ENCODE measurements at places on chromosomes 3 and 15.

DNA sequence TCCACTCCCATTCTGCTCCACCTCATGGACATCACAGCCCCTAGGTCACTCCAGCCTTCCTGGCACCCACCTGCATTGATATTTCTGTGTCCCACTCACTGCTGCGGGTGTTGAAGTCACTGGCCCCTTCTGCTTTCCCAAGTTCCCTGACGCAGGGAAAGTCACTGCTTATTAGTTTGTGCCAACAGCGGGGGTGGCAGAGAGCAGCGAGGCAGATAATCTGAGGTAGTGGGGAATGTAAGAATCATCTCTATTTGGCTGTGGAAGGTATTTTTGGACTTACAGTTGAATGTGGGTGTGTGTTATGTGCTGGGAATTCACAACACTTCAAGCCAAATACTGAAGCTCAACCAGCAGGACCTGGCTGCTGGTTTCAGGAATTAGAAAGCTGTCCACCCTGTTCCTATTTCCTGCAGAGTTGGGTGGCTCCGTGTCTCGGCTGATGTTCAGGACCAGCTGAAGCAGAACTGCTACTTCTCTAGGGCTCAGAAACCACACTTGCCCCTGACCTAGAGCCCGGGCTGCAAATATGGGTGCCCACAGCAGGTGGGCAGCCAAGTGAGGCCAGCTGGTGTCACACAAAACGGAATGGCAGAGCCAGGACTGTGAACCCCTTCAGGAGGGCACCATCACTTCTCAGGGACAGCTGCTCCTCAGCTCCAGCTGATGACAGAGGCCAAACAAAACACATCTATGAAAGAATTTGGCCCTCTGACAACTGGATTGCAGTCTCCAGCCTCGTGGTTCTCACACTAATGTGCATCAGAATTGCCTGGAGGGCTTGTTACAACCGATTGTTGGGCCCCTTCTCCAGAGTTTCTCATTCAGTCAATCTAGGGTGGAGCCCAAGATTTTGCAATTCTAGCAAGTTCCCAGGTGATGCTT, 57.7 kb downstream of the SEMA5B start:
- no peak for DNase-seq

GRCh38 chr3:10234526-10235230, 13.6 kb upstream of the TATDN2 start:
- no peak for DNase-seq

GRCh38 chr3:129278966-129279906, 566 bp downstream of the HMCES start:
- DNase-seq: peak; percentile 39

- DNase-seq: no peak
Measured at GRCh38 chr3:183641882-183642281, 6.5 kb downstream of the KLHL24 start.

- no peak for DNase-seq
Measured at GRCh38 chr3:10447527-10448260, 57.7 kb downstream of the ATP2B2 start.

- no peak for DNase-seq
Measured at GRCh38 chr3:193207290-193208273, 33.4 kb upstream of the PLAAT1 start.

DNA sequence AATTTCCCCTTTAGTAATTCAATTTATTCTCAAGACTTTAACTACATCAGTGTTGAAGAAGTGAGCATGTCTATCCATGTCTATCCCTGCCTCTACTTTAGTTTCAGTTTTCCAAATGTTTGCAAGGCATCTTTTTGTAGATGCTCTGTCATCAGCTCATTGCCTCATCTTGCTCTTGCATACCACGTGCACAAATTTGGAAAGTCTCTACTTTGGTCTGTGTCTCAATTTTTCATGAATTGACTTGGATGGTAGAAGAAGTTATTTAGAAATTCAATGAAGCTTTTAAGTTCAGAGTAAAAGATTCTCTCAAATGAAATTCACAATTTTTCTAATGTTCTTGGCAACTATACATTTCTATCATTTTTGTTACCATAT, 55.3 kb downstream of the CLDN1 start:
- no peak for DNase-seq

GRCh38 chr3:52841211-52841980, 6.6 kb upstream of the MUSTN1 start:
- DNase-seq: no peak

- DNase-seq: no peak
Measured at GRCh38 chr3:28207000-28207733, 34.3 kb upstream of the CMC1 start.

DNA sequence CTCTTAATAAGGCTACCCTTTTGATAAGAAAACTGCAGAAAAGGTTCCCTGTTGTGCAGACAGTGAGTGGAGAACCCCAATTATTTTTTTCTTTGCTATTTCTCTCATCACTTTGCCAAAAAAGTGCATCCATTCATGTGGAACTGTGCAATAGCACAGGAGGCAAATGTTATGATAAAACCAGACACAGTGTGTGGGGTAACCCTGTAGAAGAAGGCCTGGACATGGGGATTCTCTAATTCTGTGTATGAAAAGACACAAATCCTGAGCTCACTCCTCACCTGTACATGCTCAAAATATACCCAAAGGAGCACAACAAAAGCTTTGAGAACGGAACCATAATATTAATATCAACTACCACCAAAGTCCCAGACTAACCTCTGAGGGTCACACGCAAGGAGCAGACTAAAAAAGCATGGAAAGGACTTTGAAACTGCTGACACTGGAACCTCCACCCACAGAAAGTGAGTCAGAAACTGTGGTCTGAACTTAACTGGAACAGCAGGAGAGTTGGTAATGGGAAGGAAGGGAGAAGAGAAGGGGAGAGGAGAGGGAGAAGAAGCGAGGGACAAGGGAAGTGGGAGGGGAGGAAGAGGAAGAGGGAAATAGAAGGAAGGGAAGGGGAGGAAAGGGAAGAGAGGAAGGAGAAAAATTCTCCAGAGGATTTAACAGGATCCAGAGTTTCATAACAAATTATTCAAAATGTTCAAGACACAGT, 299.9 kb downstream of the TBC1D5 start:
- DNase-seq: no peak

- DNase-seq: no peak
Measured at GRCh38 chr3:144162042-144162441, 190.4 kb downstream of the DIPK2A start.

DNA sequence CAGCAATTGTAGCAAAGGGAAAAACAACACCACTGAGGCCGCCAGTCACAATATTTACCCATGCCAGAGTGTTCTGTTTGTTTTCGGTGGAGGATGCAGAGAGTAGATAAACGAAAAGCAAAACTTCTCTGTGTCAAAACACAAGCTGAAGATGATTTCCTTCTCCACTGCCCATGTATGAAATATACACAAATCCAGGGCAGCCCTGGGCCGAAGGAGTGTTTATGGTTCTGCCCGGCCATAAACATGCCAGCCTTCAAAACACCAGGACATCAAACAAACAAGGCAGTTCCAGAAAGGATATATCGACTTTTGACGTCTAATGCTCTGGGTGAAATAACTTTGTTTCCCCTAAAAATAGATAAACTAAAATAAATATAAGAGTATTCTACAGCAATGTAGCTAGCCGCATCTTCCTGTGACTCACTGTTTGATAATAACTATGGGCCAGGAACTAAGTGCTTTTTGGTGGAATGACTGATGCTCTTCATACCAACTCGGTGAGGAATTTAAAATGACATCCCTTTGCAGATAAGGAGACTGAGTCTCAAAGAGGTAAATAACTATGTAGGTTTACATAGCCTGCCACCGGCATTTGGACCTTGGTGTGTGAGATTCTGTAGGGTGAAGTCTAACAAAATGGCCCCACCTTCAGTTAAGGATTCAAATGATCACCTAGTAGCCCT, 82.8 kb downstream of the MAGI1 start:
- DNase-seq: no peak

GRCh38 chr3:140251678-140252077, 316.7 kb downstream of the CLSTN2 start:
- no peak for DNase-seq

DNA sequence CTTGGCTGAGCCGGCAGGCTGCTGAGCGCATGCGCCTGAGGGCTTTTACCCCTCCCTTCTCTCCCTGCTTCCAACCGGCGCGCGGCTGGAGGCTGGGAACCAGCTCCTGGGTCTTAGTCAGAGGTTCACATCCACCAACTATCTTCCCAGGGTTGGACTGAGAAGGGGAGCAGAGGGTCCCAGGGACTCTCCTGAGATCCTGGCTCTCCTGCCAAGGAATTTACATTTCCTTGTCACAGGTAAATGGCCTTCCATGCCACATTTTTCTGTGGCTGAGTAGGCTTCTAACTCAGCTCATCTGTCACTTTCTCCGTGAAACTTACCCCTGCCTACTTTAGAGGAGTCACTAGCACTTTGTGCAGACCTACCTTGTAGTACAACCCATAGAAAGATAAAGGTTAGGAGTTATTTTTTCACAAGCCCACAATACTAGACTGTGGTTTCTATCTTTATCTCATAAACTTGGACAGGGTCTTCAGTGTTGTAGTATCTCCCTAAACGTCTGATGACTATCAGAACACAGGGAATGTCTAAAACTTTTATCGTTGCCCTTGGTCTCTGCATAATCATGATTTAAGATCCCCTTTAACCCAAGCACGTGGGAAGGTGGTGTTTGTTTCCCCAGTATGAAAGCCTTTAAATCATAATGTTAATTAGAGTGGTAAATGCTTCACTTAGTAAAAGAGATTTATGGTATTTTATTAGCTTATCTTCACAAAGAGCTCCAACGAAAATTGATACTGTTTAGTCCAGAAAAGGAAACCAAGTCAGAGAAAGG, 638 bp upstream of the TBC1D5 start:
- no peak for DNase-seq

GRCh38 chr3:135908225-135908624, 57.3 kb upstream of the PPP2R3A start:
- no peak for DNase-seq
